ENCODE measurements at places on chromosomes 3 and 15.

- no peak for DNase-seq
Measured at GRCh38 chr3:153266619-153267018, 104.6 kb downstream of the RAP2B start.

- no peak for DNase-seq
Measured at GRCh38 chr3:160108362-160108761, 116.9 kb upstream of the C3orf80 start.

GRCh38 chr3:48090166-48090939, 74.1 kb upstream of the MAP4 start:
- DNase-seq = no peak

GRCh38 chr3:4981665-4982494, 2.6 kb downstream of the BHLHE40 start:
- no peak for DNase-seq

GRCh38 chr15:68774120-68774519, 46.6 kb downstream of the ANP32A start:
- DNase-seq = no peak

DNA sequence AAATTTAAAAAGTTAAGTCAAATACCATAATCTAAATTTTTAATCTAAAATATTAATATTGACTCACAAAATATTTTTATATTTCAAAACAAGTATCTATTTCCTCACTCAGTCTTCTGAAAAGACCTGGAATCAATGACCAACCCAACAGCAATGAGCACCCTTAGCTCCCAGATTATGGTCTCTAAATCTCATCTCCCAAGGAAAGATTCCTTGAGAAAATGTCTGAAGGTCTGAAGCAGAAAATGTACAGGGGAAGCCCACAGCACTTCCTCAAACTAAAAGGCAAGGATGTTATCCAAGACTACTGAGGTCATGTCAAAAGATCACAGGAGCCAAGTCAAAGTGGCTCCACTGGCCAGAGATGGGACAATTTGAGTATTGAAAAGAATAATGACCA, 51.0 kb upstream of the SLCO2A1 start:
- DNase-seq = no peak

Measured in stimulated activated CD4-positive, alpha-beta T cell treated with anti-CD3 and anti-CD28 coated beads, Interleukin-1b, Interleukin-23, amount 100 ng/mL, for 4 hours (primary cell).